ENCODE measurements at places on chromosomes 1 and 21. TPM values are rescaled to one million over a fixed set of nuclear protein-coding genes. Genes with fewer than 3 reads are reported as not detected.
A peak's percentile ranks its signal among the peaks of the same experiment; 100 is the strongest.

HES4 gene
- 47.9 TPM for polyA plus RNA-seq

SAMD13 gene
- polyA plus RNA-seq = 5.3 TPM

KIAA0040 gene
- polyA plus RNA-seq = 13.6 TPM

CACHD1 gene
- 53.8 TPM for polyA plus RNA-seq

TLCD4 gene
- polyA plus RNA-seq = 5.1 TPM

DNA sequence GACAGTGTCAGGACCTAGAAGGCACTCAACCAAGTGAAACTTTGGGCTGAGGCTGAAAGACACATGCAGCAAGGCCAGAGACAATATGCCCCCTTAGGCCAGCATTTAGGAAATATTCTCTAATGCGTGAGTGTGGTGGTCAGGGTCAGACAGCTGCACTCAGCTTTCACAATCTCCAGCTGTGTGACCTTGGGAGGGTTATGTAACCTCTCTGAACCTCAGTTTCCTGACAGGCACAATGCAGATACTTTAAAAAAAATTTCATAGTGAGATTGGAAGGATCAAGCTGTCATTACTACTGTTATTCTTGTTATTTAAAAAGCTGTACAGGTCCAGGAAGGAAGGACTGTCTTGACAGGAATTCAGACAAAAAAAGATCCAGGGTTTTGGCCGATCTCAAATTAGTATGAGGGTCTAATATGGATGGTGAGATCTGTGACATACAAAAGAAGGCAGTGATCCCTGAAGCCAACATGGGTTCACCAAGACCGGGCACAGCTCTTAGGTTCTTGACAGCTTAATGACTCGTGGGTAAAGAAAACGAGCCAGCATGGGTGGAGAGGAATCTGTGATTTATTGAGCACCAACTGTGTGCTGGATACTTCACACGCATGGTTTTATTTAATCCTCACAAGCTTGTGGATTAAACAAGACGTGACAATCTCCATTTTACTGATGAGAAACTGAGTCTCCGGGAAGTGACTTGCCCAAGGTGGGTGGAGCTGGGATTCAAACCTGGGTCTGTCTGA is 54.6 kb upstream of the POU3F1 start:
- peak; percentile 54 for DNase-seq

DNA sequence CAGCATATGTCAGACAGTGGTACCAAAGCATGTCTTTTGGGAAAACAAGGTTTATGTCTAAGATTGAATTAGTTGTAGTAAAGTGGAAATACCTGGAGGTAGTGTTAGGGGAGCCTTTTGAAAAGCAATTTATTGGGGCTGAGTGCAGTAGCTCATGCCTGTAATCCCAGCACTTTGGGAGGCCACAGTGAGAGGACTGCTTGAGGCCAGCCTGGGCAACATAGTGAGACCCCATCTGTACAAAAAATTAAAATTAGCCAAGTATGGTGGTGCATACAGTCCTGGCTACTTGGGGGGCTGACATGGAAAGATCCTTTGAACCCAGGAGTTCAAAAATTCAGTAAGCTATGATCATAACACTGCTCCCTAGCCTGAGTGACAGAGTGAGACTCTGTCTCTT is 7.3 kb downstream of the ZMPSTE24 start:
- DNase-seq = no peak
